ENCODE measurements at places on chromosomes 2 and 18.
A peak's percentile ranks its signal among the peaks of the same experiment; 100 is the strongest.

GRCh38 chr2:232632904-232633412, 446 bp upstream of the EFHD1 start:
- no peak for DNase-seq

DNA sequence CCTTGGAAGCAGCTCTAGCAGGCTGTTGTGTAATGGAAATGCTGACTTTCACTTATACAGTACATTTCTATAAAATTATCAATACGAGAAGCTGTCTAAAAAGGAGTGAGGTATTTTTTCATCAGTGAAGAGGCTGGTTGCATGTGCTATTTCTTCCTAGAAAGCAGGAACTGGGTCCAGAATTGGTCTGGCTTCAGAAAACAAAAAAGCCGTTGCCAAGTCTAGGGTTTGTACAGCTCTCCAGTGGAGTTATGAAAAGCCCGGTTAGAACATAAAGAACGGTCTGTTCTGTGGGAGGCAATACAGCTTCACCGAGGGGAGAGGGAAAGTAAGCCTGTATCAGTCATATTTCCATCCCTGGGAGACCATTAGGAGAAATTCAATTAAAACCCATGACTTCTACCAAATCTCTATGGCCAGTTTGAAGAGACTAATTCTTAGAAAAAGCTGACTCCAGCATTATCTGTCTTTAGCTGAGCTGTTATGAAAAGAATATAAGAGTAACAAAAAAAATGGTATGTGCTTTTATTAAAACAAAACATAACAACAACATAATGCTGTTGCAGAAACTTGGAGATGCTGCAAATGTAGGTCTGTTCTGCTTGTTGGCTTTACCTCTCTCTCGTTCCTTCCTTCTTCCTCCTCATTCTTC, 217.0 kb downstream of the CMPK2 start:
- no peak for DNase-seq

GRCh38 chr2:40403233-40403836, 48.6 kb downstream of the SLC8A1 start:
- no peak for DNase-seq

DNA sequence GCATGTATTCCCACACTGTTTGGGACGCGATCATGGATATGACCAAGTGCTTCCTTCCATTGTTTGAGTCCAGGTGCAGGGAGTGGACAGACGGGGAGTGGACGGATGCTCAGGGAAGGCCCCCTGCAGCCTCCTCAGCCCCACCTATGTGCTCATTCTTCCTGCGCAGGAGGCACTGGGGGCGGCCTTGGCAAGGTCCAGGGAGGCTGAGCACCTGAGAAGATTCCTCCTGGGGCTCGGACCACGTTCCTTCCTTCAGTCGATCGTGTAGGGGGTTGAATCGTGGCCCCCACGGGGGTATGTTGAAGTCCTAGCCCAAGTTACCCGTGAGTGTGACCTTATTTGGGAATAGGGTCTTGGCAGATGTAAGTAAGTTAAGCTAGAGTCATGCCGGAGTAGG, 60.4 kb downstream of the ASB1 start:
- no peak for DNase-seq

GRCh38 chr2:165818920-165819319, 24.9 kb upstream of the GALNT3 start:
- no peak for DNase-seq

GRCh38 chr2:122703676-122704075, 948.2 kb downstream of the TSN start:
- no peak for DNase-seq

DNA sequence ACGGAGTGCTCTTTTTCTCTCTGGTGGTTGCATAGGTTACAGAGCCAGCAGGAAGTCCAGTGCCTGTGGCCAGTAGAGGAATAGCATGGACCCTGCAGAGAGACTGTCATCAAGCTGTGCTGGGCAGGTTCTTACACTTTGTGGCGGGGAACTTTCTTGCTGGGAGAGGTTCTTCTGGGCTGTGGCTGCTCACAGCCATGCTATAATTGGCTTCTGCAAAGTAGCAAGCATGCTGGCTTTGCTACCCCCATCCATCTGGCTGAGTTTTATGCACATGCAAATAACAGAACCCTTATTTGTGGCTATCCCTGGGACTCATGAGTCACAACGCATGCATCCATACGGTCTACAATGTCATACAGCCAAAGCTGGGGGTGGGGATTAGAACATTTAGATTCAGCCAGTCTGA, 68.9 kb downstream of the PLCL1 start:
- DNase-seq, result no peak

GRCh38 chr18:73739098-73739497, 408.5 kb downstream of the FBXO15 start:
- DNase-seq, result no peak

- DNase-seq, result no peak
These were observed 61.6 kb upstream of the TGFA start for GRCh38 chr2:70615222-70615621.

DNA sequence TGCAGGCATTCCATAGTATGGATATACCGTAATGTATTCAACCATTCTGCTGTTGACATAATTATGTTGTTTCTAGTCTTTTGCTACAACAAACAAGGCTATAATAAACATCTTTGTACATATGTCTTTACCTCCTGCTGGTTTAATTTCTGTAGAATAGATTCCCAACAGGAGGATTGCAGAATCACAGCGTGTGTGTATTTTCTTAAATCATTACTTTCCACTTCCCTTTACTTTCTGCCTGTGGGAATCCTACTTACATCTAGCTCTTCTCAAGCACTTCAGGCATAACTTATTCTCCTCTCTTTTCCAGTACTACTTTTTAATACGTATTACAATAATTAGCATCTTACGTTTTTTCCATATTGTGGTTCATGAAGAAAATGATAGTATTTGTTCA, 13.0 kb upstream of the RIOK3 start:
- DNase-seq, result no peak

DNA sequence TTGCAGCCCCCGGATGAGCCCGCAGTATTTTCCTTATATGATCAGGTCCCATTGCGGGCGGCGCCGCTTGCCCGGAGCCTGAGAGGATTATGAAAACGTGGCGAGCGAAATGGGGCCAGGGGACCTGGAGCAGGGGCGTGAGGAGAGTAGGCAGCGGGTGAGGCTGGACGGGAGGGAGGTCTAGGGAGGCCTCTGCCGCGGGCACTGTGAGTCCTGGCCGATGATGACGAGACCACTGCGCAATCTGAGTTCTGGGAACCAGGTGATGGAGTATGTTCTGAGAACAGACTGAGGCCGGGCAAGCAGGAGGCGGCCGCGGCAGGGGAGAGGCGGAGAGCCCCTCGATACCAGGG, 790 bp upstream of the ACAA2 start:
- no peak for DNase-seq

GRCh38 chr18:31773774-31774476, 13.2 kb upstream of the SLC25A52 start:
- no peak for DNase-seq

- no peak for DNase-seq
These were observed 27.5 kb downstream of the CNRIP1 start for GRCh38 chr2:68292108-68292710.

DNA sequence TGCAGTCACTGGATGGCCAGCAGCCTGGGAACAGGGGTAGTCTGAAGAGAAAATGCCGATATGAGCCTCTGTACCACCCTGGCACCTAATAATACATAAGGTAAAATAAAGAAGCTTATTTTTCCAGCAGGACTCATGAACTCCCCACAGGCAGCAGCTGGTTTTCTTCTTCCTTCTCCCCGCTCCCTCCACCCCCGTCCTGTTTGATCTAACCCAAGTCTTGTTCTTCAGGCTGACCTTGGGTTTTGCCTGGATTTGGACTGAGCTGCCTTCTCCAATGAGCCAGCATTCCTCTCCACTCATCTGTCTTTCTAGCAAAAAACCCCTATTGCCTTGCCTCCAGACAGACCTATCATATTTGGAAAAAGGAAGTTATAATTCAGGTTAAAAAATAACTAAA, 111.8 kb downstream of the CELF4 start:
- no peak for DNase-seq

GRCh38 chr2:47437287-47437686, 34.3 kb downstream of the MSH2 start:
- no peak for DNase-seq

- no peak for DNase-seq
These were observed 19.9 kb upstream of the NCKAP5 start for GRCh38 chr2:133588144-133588543.

DNA sequence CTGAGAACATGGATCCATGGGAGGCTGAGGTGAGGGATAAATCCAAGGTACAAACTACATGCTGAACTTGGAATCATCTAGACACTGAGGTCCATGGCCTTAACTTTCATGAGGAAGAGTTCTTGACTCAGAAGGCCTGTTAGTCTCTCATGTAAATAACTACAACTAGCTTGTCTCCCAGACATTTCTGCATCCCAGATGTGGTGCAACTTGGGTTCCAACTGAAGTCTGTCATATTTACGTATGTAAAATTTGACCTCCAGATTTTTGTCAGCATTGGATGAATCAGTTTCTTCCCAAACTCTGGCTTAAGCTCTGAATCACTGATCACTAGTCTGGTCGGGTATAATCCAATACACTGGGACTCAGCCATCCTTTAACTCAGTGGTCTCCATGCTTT, 306.9 kb downstream of the PDE11A start:
- no peak for DNase-seq

GRCh38 chr18:25639596-25639995, 287.6 kb upstream of the ZNF521 start:
- DNase-seq, result no peak

DNA sequence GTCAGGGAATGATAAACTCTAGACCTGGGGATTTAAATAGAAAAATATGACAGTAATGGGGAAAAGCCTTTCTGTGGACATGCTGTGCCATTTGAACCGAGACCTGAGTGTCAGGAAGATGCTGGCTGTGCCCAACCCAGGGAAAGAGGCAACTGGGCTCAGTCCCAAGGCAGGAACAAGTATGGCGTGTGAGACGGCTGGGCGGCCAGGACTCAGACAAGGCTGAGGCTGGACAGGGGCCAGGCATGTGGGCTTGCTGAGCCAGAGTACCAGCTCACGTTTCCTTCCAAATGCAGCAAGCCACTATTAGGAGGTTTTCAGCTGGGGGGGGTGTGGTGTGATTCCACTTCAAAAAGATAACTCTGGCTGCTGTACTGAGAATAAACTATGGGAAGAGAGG, 92.4 kb downstream of the INPP5D start:
- DNase-seq, result no peak

DNA sequence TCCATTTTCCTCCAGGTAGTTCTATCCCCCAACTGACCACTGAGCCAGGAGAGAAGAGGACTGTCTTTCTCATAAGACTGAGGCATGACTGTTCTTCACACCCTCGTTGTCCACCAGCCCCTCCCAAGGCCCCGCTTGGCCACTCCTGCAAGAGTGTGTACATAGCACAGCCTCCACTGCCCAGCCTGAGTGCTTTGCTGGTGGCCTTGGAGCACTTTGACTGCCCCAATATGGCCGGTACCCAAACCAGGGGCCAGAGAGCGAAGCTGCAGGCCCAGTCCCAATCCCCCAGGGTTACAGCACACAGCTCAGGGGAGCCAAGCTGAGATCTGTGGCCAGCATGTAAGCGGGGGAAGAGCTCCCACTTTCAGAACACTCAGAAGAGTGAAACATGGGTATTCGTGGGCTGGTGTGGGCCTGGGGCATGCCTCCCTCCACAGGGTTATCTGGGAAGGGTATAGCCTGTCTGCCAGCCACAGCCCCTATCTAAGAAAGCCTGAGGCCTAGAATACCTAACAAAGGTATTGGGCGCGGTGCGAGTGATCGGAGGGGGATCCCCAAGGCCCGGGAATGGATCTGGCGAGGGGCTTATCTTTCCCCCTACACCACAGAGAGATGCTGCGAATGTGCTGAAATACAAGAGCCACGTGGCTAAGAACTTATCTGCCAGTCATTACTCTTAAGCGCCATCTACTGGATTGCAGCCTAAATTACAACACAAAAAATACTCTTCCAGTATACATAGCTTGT, 163.8 kb downstream of the WDPCP start:
- DNase-seq, result no peak

DNA sequence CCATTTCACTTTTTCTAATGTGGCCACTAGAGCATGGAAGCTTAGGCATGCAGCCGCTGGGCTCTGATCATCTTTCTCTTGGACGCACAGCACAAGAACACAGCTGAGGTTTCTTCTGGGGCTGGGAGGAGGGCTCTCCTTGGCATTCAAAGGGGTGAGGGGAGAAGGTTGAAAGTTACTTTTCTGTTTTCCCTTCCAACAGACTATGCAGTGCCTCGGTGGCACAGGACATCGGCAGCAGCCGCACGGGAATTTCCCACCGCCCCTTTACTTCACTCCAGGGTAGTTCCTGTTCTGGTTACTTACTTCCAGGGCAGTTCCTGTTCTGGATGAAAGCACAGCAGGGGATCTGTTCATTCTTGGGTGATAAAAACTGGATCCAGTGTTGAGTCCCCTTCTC, 18.9 kb upstream of the MAL start:
- no peak for DNase-seq

GRCh38 chr2:134586326-134586965, 132.4 kb downstream of the TMEM163 start:
- no peak for DNase-seq

- no peak for DNase-seq
These were observed 50.7 kb downstream of the RNF152 start for GRCh38 chr18:61842146-61842545.

DNA sequence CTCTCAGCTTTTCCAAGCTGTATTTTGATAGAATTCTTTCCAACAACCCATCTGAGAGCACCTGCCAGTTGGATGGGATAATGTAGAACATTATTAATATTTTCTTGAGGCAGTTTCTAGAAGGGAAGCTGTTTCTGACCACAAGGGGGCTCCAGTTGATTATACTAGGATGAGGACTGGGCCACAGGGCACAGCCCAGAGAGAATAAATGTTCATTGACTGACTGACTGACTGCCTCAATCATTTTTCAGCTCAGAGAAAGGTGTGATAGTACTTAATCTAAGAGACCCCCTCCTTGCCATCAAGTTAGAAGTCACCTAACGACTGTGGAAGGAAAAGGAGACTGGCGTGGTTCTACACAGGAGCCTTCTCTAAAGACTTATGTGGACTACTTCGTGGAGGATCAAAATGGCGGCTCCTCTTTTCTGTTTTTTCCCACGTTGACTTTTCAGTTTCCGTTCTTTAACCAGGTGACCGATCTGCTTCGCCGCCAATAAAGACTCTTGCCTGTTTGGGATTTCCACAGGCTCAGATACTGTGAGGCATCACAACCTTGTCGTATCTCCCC, 31.9 kb upstream of the CREG2 start:
- DNase-seq, result peak; percentile 7

DNA sequence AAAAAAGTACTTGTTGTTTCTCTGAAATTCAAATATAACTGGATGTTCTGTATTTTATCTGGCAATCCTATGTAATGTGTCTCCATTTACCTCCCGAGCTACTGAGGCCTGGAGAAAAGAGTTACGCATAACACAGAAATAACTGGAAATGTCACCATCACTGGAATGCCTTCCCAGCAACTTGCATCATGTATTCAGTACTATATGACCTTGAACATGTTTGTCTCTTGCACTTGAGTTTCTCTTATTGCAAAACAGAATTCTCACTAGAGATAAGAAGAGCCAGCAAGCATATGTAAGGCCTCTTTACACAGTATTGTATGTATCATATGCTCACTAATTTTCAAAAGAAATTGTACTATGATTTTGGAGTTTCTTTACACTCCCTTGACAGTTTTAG, 99.6 kb upstream of the CTAGE1 start:
- no peak for DNase-seq
